ENCODE measurements at places on chromosomes 6 and 20.

DNA sequence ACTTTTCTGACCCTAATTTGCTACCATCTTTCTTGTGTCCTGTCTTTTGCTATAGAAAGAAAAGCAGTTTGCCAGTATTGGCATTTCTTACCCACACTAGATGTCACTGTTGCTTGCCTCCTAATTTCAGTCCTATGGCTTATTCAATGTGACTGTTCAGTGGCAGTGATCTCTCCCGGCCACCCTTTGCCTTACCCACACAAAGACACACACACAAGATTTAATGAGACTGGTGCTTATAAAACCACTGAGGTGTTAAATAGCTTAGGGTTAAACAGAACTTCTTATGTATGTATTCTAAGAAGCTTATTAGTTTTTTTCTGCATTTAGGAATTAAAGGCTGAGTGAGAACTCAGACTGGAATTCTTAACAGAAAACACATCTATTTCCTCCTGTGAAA is 233.6 kb upstream of the ASCC3 start:
- DNase-seq: no peak

DNA sequence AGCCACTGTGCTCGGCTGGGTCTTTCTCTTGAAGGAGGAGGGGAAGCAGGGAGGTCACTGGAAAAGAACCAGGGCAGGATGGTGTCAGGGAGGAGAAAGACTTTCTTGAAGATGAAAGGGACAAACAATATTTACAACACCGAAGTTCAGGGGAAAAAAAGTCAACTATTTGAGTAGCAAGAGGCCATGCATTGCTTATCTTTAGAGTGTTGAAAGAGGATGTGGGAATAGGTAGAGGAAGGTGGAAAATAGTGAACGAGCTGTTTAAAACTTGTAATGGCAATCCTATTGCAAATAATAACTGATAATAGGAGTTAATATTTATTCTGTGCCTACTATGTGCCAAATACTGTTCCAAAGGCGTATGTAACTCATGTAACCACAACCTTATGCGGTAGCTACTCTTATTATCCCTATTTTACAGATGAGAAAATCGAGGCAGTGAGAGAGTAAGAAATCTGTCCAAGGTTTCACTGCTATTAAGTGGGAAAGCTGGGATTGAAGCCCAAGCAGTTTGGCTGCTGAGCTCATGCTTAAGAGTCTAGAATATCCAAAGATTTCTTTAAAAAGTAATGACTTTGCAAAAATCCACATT is 12.7 kb upstream of the MLIP start:
- DNase-seq: no peak

- DNase-seq: no peak
These were observed 29.1 kb downstream of the TRAM2 start for GRCh38 chr6:52547647-52548352.

- no peak for DNase-seq
These were observed 116.4 kb downstream of the MYLK4 start for GRCh38 chr6:2634139-2634964.

GRCh38 chr20:41694796-41695195 is 76.6 kb upstream of the CHD6 start:
- no peak for DNase-seq
